Dermis microvascular lymphatic vessel endothelial cell (primary cell): ENCODE measurements at places on chromosomes 11 and 22. TPM values are rescaled to one million over a fixed set of nuclear protein-coding genes. Genes with fewer than 3 reads are reported as not detected.

- DNase-seq = no peak
Observed at GRCh38 chr11:102216433-102217075, 100.7 kb upstream of the BIRC3 start.

GRCh38 chr11:128005562-128005961 is 581.8 kb downstream of the ETS1 start:
- no peak for DNase-seq

- no peak for DNase-seq
Observed at GRCh38 chr22:36763576-36763975, 12.3 kb downstream of the IFT27 start.

- no peak for DNase-seq
Observed at GRCh38 chr11:111500481-111500880, 11.7 kb downstream of the BTG4 start.

- DNase-seq = no peak
Observed at GRCh38 chr11:75275581-75275980, 35.0 kb downstream of the TPBGL start.

- DNase-seq = peak; percentile 33
Observed at GRCh38 chr11:65719871-65720210, 757 bp downstream of the RNASEH2C start.

- DNase-seq = peak; percentile 5
Observed at GRCh38 chr11:31887180-31887579, 76.1 kb upstream of the PAX6 start.

GRCh38 chr11:13336246-13336878 is 58.8 kb downstream of the BMAL1 start:
- no peak for DNase-seq

GRCh38 chr11:122984186-122985011 is 2.8 kb upstream of the BSX start:
- no peak for DNase-seq

DNA sequence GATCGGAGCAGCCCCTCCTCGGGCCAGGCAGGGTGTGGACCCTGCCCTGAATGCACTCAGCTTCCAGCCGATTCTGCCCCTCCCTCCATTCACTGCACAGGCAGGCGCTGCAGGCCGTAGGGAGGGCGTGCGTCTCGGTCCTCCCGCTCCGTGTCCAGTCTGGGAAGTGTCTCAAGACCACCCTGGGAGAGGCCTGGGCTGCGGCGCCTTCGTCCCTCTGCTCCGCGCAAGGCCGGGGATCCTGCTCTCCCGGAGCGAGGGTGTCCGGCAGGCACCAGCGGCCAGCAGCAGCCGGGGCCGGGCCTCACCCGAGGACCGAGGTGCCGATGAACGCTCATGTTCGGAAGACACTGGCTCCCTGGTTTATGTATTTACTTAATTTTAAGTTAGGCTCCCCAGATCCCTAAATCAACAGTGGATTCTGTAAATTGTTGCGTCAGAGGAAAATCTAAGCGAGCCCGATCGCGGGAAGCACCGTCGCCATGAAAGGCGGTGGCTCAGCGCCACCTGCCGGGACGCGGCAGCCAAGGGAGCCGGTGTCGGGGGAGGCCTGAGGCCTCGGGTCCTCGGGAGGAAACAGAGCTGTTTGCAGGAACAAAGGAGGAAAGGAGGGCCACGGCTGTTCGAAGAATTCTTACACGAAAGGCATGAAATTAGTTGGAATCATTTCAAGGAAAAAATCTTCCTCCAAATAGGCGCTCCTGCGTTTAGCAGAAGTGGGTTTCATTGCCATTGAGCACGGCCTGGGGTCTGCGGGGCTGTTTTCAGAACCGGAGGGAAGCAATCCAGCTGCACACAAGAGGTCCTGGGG is 195.3 kb downstream of the BRD1 start:
- DNase-seq = peak; percentile 57

DNA sequence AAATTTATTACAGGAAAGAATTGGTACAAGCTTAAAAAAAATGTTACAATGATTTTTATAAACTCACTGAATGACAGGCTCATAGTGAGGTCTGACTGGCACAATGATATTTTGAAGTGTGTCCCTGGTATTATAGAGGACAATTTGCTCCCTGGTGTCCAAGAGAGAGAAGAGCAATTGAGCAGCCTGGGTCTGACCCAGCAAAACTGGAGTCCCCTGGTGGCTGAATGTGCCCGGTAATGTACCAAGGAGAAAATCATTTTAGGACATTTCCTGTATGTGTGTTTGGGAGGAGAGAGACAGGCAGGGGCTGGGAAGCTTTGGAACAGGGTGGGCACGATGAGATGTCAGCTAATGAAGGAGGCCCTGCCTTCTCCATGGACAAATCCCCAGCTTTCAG is 125.3 kb downstream of the APOL5 start:
- peak; percentile 35 for DNase-seq

DNA sequence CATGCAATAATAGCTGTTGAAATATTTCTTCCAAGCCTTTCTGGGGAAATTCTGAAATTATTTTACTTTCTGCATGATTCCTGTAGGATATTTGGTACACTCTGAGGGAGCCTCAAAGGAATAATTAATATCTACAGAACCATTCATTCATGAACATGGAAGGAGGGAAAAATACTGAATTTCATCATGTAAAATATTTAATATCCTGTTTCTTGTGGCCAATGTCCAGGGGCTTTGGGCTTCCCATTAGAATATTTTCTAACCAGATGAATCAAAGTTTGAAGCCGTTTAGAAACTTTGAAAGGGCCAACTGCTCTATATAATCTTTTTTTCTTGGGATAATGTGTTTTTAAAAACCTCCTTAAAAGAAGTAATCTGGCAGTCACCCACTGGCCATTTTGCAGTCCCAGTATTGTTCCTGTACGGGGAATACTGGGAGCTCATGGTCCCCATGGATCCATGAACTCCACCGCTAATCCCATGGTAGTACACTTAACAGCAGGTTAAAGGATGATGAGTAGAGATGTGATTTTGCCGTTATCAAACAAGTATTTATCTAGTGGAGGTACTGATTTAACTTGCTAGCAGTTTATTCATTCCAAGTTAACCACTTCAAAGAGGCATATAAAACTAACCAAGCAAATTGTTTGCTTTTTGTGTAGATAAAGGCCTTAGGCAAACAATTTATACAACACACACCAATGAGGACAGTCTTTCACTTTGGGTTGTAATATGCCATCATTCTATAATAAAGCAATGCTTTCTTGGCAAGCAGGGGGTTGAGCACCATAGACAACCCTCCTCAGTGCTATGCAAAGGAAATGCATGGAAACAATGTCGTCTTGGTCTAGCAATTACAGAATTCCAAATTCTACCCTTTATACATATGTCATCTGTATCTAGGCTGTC is 34.5 kb upstream of the BLID start:
- DNase-seq = no peak

DNA sequence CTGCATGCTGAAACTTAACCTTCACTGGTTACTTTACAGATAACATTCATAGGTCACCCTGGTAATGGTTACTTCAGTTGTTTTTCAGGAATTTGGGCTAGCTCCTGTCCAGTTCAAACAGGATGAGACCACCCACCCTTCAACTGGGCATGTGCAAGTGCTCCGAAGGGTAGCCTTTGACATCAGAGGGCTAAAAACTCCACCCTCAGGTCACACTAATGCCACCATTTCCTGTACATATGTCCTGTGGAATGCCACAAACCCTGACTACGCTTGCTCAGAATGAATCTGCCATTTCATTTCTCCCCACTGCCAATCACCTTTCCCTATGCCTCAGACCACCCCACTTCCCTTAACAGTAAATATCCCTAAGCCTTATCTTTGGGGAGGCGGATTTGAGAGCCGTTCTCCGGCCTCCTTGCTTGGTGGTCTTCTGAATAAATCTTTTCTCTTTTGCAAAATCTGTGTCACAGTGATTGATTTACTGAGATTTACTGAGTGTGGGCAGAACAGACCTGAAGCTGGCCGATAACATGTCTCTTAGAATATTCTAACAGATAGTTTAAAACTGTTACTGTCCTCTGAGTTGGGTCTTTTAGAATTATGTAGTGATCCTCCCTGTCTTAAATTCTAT is 25.4 kb upstream of the FXYD2 start:
- DNase-seq = no peak

DNA sequence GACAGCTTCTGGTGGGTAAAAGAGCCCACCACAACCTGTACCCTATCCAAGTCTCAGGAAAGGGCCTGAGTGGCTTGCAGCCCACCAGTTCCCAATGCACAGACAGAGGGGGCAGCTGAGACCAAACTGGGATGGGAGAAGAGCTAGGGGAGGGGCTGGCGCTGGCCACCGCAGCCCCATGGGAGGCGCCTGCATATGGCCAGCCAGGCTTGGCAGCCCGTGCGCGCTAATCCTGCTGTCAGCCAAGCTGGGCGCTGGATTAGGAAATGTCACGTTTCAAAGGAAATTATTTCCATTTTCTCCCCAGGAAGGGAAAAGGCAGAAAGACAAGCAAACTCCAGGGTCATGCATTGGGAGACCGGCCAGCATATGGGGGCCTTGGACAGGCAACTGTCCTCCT is 236.8 kb downstream of the BUD13 start:
- DNase-seq = no peak

DNA sequence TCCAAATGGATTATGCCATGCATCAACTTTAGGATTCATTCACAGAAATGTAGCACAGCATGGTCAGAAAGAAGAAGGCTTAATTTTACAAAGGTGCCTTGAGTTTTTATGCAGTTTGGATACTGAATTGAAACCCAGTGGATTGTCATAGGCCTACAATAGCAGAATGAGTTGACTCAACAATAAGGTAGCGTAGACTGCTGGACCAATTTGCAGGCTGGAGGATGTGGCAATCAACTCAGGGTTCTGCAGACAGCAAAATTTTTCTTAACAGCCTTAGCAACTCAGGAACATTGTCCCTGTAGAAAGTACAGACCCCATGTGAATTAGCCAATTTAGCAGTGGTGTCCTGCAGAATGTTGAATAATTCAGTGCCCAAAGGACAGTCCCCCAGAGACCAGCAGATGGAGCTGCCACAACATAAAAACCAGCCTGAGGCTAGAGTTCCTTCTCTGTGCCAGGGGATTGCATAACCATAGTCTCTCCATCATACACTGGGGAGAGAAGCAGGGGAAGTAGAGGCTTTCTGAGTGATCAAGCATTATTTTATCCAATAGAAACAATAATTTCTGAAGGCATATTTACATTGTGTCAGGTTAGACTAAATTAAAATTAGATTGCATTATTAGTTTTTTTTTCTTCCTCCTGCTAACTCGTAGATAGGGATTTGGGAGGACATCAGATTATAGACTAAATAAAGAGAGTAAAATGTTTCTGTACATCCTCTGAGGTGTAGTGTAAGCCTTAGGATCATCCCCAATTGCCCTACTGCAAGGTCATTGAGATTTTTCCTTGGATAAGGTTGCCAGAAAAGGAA is 20.3 kb upstream of the MRPL17 start:
- DNase-seq = peak; percentile 65

- DNase-seq = no peak
Observed at GRCh38 chr11:122697636-122698167, 42.2 kb downstream of the UBASH3B start.

DNA sequence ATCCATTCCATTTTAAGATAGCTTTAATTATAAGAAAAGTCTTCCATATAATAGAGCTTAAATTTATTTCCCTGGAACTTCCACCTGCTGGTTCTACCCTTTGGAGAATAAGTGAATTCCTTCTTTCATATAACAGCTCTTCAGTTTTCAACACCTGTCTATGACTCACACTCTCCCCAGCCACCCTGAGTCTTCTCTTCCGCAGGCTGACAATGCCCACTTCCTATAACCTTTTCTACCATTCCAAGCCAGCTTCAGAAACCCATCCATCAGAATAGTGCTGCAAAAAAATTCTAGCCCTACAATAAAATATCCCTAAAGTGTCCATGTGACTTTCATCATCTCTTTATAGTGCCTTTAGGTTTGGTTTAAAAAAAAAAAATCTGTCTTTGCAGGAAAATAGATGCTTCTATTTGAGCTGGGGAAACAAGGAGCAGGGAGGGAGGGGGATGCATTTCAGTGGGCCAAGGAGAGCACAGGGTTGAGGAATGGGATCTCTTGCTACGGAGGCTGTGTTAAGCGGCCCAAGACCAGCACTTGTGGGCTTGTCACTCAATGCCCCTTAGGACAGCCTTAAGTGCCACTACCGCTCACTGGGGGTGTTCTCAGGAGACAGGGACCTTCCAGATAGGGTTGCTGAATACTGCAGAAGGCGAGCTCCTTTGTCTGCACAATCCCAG is 178.6 kb downstream of the DSCAML1 start:
- no peak for DNase-seq

GRCh38 chr11:45805305-45806071 is 539 bp downstream of the SLC35C1 start:
- DNase-seq = no peak

GRCh38 chr22:50282361-50283155 is 12.4 kb upstream of the MAPK11 start:
- DNase-seq = no peak

DNA sequence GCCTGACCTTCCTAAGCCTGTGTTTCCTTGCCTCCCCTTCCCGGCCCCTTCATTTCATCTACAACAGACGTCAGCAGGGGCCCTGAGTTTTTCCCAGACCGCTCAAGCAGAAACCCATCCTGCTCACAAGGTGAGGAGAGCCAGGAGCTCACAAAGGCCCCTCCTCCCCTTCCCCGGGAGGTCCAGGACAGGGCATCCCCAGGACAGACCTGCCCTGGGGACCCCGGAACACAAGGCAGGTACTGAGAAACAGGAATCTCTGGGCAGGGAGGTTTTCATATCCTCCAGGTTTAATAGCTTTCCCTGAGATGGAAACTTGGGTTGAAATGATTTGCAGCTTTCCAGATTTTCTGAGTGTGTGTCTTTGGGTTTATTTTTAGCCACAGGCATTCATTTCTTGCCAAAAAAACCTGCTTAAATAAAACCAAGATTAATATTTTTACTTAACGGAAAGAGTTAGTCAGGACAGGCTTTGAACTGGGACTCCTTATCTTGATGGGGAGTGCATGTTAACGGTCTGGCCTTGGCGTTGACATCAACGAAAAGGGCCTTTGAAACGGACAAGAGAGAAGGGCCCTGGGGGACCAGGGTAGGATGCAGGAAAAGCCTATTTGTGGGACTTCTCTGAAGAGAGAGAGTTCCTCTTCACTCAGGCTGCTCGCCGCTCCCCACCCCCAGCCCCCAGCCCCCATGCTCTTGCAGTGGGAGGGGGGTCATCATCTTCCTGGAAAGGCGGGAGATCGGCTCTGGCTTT is 38.5 kb downstream of the TIMP3 start:
- no peak for DNase-seq

- DNase-seq = no peak
Observed at GRCh38 chr11:80515097-80515496, 1074.3 kb upstream of the TENM4 start.

GRCh38 chr22:29388759-29389090 is 355 bp upstream of the AP1B1 start:
- no peak for DNase-seq

ARFGAP2 gene
- total RNA-seq = 73.6 and 94.6 TPM in 2 replicates

WDR74 gene
- 40.7 and 79.2 TPM in 2 replicates for total RNA-seq

C11orf87 gene
- total RNA-seq = not detected in 2 replicates

MMP8 gene
- not detected in 2 replicates for total RNA-seq

TSSK2 gene
- not detected in 2 replicates for total RNA-seq

KRTAP5-11 gene
- not detected in 2 replicates for total RNA-seq

CEP126 gene
- total RNA-seq = 0.25 and 0.51 TPM in 2 replicates

FGF4 gene
- total RNA-seq = not detected in 2 replicates

H19 gene
- total RNA-seq = 5.5 and 162 TPM in 2 replicates

MS4A3 gene
- total RNA-seq = not detected in 2 replicates

FAM180B gene
- total RNA-seq = not detected in 2 replicates

POLDIP3 gene
- 23.0 and 27.2 TPM in 2 replicates for total RNA-seq

TTC38 gene
- total RNA-seq = 19.4 and 27.1 TPM in 2 replicates

PPM1F gene
- total RNA-seq = 117 and 120 TPM in 2 replicates

GGT5 gene
- 8.5 and 9.2 TPM in 2 replicates for total RNA-seq

HMOX1 gene
- total RNA-seq = 57.3 and 104 TPM in 2 replicates

GNAZ gene
- total RNA-seq = 0.38 and 0.51 TPM in 2 replicates

CAPN5 gene
- total RNA-seq = 3.1 and 3.5 TPM in 2 replicates

PHETA2 gene
- 13.4 and 31.1 TPM in 2 replicates for total RNA-seq

VSIG10L2 gene
- not detected in 2 replicates for total RNA-seq
